CD4-positive, CD25-positive, alpha-beta regulatory T cell (primary cell): ENCODE measurements at places on chromosomes 16 and 17.

GRCh38 chr16:71441348-71442050 is 355 bp downstream of the TLE7 start:
- no peak for DNase-seq

DNA sequence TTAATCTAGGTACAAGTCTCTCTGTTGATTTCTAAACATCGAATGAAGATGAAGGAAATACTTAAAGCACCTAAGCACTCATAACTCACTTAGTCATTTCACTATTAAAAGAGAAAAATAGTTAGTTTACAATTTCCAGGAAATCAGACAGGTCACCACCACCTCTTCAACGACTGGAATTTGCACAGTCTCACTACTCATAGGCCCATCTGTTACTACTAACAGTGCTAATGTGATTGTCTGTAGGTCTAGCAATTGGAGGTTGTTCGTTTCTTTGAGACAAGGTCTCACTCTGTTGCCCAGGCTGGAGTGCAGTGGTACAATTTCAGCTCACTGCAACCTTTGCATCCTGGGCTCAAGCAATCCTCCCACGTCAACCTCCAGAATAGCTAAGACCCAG is 444.6 kb downstream of the MAF start:
- peak; percentile 44 for DNase-seq

GRCh38 chr16:70579648-70580630 is 56.3 kb downstream of the SF3B3 start:
- DNase-seq: no peak

DNA sequence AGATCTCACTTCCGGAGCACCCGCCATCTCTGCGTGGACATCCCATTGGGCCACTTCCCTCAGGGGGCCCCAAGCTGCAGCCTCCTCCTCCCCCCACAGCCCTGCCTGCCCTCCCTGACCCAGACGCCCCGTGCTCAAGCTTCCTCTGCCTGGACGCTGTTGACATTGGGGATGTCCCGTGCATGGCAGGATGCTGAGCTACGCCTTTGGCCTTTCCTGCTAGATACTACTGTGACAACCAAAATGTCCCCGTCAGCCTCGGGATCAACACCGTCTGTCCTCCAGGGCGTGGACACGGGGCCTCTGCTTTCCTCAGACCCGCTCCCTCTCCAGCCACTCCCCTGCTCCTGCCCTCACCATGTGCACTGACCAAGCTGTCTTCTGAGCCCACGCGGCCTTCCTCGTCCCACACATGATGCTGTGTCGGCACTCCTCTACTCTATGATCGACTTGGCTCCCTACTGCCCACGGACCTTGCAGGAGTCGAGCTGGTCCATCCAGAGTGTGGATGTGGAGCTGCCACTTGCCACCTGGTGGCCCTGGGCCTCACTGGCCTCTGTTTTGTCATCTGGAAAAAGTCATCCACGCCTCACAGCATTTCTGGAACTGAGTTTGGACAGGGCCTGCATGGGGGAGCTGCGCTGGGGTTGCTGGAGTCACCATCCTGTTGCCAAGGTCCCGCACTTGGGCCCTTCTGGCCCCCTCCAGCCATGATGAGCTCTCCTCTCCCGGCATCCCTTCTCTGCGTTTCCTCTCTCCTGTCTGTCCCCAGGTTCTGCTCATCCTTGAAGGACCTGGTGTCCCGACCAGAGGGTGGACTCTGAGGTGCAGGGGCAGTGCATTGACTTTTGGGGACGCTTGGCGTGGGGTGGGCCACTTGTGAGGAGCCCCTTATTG is 221.7 kb upstream of the CIBAR2 start:
- DNase-seq: no peak
